CD4-positive, alpha-beta T cell treated with Interferon gamma for 1 hour (primary cell): ENCODE measurements at places on chromosomes 11 and 22.

- DNase-seq, result no peak
These were observed 77.7 kb downstream of the BRD1 start for GRCh38 chr22:49749885-49750510.

DNA sequence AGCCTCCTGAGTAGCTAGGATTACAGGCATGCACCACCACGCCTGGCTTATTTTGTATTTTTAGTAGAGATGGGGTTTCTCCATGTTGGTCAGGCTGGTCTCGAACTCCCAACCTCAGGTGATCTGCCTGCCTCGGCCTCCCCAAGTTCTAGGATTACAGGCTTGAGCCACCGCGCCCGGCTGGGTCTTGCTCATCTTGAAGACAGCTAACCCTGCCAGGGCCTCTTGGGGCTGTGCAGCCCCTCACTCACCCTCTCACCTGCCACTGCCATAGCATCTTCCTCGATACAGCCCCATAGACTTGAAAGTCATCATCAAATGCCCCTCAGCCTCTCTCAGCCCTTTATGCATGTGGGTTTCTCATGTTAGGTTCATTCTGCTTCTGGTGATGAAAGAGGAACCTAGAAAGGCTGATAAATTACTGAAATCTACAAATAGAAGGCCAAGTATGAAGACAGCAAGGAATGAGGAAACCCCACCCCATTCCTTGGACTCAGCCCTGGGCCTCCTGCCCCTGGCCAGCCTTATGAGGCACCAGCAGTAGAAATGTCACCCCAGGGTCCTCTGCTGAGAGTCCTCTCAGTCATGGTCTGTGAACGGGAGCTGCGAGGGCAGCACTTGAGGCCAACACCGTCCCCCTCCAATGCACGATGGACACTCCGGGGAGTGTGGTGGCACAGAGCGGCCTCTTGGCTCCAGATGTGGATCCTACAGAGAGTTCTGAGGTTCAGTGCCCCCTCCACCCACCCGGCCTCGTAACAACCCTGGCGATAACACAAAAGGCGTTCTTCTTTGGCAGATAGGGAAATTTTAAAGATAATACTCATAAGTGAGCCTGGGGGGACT, 24.8 kb downstream of the SCGB1A1 start:
- peak; percentile 11 for DNase-seq

- DNase-seq, result no peak
These were observed 32.1 kb downstream of the DAGLA start for GRCh38 chr11:61712314-61712713.

DNA sequence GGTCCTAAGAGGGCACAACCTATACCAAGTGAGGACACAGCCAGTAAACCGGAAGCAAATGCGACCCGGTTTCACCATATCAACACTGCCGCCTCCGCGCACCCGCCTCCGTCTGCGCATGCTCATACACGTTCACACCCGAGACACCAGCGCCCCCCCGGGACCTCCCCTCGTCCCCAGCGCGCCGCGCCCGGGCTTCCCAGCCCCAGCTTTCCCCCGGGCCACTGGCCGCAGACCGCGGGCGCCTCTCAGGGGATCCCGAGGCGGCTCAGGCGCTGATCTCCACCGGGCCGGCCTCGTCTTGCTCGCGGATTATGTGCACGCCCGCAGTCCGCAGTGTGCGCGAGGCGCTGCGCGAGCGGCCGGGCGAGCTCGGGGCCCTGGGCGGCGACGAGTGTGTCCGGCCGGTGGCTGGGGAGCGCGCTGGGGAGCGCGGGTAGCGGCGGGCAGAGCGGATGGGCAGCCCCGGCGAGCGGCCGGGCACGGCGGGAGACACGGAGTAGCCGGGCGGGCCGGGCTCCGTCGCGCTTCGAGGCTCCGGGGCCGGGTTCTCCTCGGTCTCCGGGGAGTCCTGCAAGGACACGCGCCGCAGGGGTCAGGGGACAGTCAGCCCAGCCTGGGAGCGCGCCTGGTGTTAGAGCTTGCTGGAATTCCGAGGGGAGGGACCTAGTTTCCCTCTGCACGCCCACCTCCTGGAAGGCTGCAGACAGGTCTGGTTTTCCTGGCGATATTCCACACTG, 2.0 kb downstream of the HEPN1 start:
- DNase-seq, result peak; percentile 84

DNA sequence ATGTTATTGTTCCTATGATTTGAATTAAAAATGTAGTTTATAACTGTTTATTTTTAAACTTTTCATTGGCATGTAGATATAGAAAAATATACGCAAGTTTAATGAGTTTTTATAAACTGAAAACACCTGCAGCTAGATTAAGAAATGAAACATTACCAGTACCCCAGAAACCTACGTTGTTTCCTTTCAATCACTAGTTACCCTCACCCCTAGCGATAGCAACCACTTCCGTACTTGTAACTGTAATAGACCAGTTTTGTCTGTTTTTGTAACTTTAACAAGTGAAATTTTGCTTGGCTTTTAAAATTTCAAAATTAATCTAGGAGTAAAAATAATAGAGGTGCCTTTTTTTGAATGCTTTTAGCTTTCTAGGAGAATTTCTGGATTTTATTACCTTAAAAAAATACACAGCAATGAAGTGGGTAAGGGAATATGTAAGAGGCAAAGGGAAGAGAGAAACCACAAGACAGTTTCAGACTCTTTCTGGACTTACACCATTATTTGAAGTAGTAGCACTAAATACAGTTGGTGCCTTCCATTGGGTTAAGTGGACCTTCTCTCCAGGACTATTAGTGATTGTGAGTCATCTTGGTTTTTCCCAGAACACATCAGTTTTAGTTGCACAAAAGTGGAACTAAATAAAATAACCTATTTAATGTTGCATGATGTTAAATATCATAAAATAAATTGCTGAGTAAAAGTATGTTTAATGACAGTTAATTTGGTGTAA, 18.7 kb upstream of the NAT10 start:
- DNase-seq, result no peak

- DNase-seq, result no peak
These were observed 74.7 kb downstream of the MPPED2 start for GRCh38 chr11:30511408-30511807.

DNA sequence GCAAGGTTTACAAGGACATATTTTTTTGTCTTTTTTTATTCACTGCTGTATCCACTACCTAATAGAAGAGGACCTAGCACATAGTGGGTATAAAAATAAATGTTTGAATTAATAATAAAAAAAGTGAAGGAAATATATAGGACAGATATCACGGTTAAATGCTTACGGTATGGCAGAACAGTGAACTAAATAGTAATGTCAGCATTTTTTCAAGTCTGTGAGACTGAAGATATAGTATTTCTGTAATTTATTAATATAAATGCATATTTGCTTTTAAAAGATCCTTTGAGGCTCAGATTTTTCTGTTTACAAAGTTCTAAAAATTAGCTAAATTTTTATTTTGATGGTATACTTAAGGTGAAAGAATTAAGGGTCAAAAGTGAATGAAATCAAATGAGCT, 68.6 kb upstream of the CNTN5 start:
- no peak for DNase-seq

DNA sequence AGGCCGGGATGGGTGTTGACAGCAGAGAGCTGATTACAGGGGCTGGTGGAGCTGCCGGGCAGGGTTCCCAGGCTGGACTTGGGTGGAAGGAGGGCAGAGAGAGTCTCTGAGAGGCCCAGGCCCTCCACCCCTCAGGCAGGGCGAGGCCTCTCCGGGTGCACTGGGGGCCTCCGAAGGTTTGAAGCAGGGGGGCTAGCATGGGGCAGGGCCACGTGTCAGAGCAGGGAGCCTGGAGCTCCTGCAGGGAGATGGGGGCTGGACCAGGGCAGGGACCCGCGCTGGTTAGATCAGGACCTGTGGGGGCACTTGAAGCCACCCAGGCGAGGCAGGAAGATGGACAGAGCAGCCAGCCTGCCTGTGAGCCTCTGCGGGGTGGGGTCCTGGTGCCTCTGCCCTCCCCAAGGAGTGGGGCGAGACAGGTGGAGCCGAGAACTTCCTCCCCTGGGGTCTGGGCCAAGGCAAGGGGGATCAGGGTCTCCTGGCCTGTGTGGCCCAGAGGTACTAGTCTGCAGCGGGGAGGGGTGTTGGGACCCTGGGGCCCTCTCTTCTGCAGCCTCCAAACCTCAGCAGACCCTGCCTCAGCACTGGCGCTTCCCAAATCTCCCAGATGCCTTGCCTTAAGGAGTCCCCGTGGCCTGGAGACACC, 911 bp downstream of the PANX2 start:
- no peak for DNase-seq

DNA sequence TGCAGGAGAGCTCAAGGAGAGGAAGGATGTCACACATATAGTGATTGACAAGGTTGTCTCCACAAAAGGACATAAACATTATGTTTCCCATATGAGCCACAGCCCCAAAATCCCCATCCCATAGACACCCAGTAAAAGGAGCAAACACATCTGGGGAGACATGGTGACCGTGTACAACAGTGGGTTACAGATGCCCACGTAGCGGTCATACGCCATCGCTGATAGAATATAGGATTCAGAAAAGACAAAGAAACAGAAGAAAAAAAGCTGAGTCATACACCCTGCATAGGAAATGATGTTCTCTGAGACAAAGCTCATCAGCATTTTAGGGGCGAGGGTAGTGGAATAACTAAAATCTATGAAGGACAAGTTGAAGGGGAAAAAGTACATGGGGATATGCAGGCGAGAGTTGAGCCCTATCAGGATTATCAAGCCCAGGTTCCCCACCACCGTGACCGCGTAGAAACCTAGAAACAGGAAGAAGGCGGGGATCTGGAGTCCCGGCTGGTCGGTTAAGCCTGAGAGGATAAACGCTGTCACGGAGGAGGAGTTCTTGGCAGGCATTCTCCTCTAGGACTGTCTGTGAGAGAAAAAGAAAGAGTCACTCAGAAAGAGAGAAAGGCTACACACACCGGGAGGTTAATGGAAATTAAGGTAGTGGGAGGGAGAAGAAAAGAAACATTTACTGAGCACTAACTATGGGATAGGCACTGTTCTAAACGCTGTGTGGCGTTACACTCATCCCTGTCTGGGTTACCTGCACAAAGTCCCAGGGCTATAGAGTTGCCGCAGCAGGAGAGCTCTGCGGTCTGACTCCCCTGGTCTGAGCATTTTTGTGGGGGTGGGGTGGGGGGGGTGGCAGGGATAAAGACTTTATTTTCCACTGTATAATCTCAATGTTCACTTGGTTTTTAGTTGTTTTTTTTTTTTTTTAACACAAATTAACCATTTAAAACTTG, 36.1 kb upstream of the OR8B8 start:
- no peak for DNase-seq

- no peak for DNase-seq
These were observed 863.2 kb upstream of the CHORDC1 start for GRCh38 chr11:91086028-91086427.

DNA sequence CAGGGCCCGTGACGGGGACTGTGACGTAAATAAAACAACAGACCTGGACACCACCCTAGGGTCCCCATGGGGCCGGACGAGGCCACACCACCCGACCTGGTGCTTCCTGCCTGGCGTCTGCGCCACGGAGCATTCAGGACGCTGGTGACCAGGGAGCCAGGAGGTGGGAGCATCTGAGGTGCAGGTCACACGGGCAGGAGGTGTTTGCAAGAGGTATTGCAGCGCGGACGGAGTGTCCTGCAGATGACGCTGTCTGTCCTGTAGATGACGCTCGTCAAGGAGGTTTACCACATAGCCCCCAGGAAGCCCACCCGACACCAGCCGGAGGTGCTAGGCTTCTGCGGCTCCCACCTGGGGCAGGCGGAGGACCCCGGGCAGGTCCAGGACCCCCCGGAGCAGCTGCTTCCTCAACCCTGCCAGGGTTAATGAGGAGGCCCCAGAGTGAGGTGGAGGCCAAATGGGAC, 986 bp upstream of the MUC5B start:
- no peak for DNase-seq

DNA sequence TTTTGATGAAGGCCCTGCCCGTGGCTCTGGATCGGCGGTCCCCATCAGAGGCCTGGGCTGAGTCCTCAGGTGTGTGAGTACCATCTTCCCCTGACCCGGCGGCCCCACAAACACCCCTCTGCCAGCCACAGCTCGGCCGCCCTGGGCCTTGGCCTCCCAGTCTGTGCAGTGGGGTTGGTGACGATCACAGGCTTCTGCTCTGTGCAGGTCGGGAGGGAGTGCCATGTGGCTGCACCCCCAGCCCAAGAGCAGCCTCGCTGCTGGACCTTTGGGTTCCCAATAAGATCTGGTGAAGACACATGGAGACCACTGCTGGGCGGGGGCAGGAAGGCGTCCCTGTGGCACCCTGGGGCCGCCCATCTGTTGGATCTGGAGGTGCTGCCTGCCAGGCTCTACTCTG, 47.1 kb upstream of the PPARA start:
- no peak for DNase-seq

- no peak for DNase-seq
These were observed 818.2 kb downstream of the BRD1 start for GRCh38 chr22:49009359-49010063.

DNA sequence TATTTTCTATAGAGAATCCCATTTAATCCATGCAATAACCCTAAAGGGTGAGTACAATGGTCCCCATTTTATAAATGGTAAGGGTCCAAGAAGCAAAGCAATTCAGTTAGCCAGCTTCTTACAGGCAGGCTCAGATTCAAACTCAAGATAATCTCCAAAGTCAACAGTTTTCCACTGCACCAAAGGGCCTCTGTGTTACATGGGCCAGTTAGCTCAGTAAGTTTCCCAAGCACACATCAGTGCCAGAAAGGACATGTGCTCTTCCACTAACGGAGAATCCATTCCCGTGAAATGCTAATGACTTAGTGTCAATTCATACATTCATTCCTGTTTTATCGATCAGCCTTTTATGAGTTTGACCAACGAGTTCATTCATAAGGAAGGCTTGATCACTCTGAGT, 11.0 kb downstream of the SLC43A1 start:
- DNase-seq, result no peak

DNA sequence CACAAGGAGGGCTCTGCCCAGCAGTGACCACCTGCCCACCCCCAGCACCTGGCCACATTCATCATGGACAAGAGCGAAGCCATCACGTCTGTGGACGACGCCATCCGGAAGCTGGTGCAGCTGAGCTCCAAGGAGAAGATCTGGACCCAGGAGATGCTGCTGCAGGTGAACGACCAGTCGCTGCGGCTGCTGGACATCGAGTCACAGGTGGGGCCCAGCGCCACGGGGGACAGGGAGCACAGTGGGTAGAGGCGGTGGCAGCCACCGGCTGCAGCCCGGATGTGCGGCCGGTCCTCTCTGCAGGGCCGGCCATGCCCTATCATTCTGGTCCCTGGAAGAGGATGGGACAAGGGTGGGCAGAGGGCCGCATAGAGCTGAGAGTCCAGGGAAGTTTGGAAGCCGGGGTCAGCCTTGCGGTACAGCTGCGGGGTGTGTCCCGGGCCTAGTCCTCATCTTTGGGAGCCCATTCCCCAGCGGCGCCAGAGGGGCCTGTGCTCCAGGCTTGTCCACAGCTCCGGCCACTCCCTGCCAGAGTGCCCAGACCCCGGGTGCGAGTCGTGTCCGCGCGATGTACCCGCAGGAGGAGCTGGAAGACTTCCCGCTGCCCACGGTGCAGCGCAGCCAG, 14.1 kb downstream of the EPS8L2 start:
- DNase-seq, result no peak

- DNase-seq, result no peak
These were observed 61.8 kb upstream of the SUSD2 start for GRCh38 chr22:24119476-24119875.
